Osteoblast (primary cell): ENCODE measurements at places on chromosomes 2 and 18. TPM values are rescaled to one million over a fixed set of nuclear protein-coding genes. Genes with fewer than 3 reads are reported as not detected.

Gene CFAP210
- under 0.01 and 0.36 TPM in 2 replicates for total RNA-seq

Gene SALL3
- total RNA-seq: not detected in 2 replicates

Gene LOXHD1
- total RNA-seq: not detected in 2 replicates

Gene ACTR1B
- total RNA-seq: 44.9 and 53.6 TPM in 2 replicates

DNA sequence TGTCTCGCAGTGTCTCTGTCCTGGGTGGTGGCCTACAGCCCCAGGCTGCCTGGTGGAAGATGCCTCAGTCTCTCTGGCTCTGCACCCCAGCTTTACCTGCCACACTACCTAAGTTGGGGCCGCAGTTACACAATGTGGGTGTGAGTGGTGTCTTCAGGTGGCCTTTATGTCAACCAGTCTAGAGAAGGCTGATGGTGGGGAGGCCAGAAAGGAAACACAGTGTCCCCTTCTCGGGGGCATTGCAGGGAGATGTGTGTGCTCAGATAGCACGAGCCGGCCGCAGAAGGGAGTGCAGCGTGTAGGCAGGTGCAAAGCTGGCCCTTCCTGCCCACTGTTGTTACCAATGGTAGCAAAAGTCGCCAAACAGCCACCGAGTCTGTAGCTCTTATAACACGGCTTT, 216.1 kb downstream of the SH3RF3 start:
- no peaks in the 10 kb centered on the region for H3K27me3 ChIP-seq
- peaks cover 11% of the 10 kb centered on the region for H3K4me1 ChIP-seq
- H3K27ac ChIP-seq: no peak overlapping the region
- no peak for DNase-seq
- no peak overlapping the region for H3K4me3 ChIP-seq

DNA sequence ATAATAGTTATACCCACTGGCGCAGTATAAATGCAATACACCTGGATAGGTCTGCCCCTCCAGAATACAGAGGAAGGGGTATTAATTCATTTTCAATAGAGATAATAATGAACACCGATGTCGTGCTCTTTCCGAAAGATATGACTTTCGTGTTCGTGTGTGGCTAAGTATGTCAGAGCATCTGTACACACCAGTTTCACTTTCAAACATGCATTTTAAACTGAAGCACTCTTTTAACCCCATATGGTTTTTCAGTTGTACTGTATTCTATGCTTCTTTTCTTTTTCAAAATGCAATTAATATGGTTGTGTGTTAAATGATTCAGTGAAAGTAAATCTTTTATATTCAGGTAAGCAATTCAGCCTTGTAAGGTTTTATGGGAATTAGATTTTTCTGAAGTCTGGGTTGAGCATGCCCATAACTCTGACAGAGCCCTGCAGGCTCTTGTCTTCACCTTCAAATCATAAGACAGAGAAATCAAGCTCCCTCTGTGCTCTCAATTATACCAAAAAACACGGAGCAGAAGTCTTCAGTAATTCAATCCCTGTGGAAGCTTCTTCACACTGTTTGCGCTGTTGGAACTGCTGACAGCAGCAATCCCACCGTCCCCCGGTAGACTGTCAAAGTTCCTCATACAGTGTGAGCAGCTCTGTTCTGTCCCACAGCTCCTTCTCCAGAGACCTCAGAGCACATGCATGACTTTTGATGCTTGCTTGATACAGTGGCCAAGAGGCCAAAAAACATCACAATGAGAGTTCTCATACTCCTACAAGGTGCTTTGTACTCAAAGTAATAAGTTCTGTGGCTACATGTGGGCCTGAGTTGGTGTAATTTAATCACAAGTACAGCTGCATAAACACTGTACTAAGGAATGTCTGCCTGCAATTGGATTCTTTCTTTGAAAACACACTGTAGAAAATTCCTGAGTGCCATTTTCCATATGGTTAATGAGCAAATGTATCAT, 186.8 kb downstream of the ZNF521 start:
- H3K27ac ChIP-seq: peak overlapping the region; percentile 66
- peak overlapping the region; percentile 68 for H3K4me3 ChIP-seq
- peaks cover 26% of the 10 kb centered on the region for H3K4me1 ChIP-seq
- no peaks in the 10 kb centered on the region for H3K27me3 ChIP-seq
- no peaks in the 10 kb centered on the region for H3K36me3 ChIP-seq

GRCh38 chr18:9178557-9178956, 42.0 kb downstream of the ANKRD12 start:
- DNase-seq: no peak
- H3K4me3 ChIP-seq: no peak overlapping the region
- no peak overlapping the region for H3K27ac ChIP-seq
- no peaks in the 10 kb centered on the region for H3K36me3 ChIP-seq

- peaks cover 20% of the 10 kb centered on the region for H3K36me3 ChIP-seq
- peaks cover 38% of the 10 kb centered on the region for H3K4me1 ChIP-seq
- no peak overlapping the region for H3K4me3 ChIP-seq
- H3K27ac ChIP-seq: no peak overlapping the region
- DNase-seq: no peak
These were observed 6.7 kb downstream of the WDR43 start for GRCh38 chr2:28901202-28901601.

DNA sequence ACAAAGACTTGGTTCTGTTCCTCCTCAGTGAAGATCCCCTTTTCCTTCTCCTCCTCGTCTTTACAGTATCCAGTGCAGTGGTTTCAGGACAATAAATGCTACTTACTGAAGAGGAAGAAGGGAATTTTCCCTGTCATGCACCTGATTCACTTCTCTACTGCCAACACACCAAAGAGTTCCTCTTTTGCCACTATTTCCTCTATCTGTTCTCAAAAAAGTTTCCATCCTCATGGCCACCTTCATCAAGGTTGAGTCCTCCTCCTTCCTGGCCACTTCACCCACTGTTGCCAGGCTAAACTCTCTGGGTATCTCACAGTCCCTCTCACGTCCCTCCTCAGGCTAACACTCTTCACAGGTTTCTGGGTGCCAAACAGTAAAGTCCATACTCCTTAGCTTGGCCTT, 41.7 kb downstream of the PLEKHM3 start:
- H3K4me3 ChIP-seq: no peak overlapping the region
- H3K27me3 ChIP-seq: no peaks in the 10 kb centered on the region
- no peak for DNase-seq
- no peaks in the 10 kb centered on the region for H3K36me3 ChIP-seq
- no peaks in the 10 kb centered on the region for H3K4me1 ChIP-seq
- no peak overlapping the region for H3K27ac ChIP-seq
